ENCODE measurements at places on chromosomes 13 and 19. TPM values are rescaled to one million over a fixed set of nuclear protein-coding genes. Genes with fewer than 3 reads are reported as not detected.

Gene CACNG8
- polyA plus RNA-seq = 0.06 TPM

Gene CD177
- 57.8 TPM for polyA plus RNA-seq

Gene ZNF416
- polyA plus RNA-seq = 2.2 TPM

Gene PIP5K1C
- 18.6 TPM for polyA plus RNA-seq

DNA sequence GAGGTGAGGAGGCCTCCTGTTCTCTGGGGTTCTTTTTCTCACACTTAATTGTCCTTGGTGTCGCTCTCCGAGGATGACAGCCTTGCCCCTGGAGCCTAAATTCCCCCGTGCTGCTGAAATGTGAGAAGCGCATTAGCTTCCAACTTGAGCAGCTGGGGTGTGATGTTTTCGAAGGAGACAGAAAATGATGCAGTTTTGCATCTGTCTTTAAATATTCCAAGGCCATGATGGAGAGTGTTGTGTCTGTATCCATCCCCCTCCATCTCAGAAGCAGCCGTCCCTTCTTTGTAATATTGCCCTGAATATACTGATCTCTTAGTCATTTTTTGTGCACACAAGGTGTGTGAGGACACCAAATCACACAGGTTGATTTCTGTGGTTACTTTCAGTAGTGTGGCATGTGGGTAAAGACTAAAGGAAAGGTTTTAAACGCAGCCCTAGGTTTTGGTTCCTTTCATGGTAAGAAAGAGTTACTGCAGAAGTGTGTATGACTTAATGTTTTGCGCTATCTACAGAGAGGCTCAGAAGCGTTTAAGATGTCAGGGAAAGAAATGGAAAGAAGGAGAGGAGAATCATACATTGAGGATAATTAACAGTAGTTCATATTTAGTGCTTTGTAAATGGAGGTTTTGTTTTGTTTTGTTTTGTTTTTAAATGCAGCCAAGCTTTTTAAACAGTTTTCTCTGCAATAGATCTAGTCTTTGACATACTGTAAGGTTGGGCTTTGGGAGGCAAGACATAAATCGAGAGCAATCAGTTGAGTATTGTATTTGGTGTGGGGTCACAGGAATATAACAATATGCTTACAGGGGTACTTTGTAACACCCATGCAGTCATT lies 1.6 kb downstream of the NBEA start:
- no peak for DNase-seq

GRCh38 chr13:67273001-67273400 lies 42.9 kb upstream of the PCDH9 start:
- no peak for DNase-seq
